NCI-H510A treated with DMSO at 0.1 percent for 48 hours (cell line): ENCODE measurements at places on chromosomes 2 and 18.

- DNase-seq: no peak
Measured at GRCh38 chr2:46793423-46794416, 121.9 kb downstream of the MCFD2 start.

- DNase-seq: no peak
Measured at GRCh38 chr18:27226556-27227075, 41.5 kb upstream of the CHST9 start.

DNA sequence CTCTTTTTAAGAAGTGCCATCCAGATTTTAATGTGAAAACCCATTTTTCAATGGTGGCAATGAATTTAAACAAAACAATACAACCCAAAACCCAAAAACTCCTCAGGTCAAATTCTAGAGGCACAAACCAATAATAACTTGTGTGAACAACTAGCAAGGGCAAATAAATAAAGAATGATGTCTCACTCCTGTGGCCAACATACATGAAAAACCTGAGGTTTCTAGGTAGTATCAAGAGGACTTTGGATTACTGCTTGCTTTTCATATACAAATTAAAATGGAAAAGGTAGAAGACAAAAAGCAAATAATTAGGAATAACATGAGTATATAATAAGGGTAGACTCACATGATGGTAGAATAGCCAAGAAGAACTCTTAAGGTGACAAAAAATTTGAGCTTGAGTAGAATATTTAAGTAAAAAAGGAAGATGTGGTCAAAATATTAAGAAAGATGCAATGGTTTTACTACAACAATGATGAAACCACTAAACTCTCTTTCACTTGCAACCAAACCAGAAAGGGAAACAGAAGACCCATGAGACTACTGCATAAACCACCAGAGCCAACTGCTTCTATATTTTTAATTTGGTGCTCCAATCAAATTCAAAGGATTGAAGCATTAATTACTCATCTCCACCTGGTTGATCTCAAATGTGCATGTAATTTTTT lies 53.5 kb downstream of the DARS1 start:
- no peak for DNase-seq

DNA sequence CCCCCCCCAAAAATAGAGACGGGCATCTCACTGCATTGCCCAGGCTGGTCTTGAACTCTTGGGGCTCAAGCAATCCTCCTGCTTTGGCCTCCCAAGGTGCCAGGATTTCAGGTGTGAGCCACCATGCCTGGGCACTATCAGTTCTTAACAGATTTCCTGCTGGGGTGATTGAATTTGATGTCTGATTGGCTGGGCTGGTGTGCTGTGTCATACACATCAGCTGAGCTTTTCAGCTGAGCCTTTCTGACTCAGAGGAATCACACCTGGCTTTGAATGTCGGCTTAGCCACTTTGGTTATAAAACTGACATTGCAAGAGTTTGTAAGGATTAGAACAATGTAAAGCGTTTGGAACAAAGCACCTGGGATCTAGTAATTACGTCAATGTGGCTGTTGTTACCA lies 18.9 kb downstream of the NCAPH start:
- no peak for DNase-seq

DNA sequence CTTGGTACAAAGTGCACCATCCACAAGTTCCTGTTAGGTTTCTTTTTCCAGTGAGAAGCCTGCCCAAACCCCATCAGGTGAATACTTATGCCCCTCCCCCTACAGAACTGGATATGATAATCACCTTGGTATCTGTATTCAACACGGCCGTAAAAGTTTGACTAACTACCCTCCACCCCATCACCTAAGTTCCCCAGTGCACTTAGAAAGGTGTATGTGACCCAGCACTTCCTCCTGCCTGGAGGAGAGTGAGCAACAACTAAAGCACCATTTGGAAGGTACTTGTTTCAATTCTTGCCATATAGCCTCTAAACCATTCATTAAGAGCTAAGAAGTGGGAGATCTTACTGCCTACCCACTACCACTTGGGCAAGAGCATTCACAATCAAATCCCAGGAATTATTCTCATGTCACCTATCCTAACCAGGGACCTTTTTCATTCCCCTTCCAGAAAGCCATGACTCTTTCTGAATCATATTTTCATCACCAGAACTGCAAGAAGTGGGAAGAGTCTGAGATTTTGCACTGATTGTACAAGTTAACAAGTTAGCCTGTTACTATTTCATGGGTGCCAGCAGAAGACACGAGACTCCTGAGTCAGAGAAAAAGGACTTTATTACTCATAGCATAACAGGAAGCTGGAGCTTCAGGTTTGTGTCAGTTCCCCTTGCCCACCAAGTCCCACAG lies 53.5 kb upstream of the NDUFV2 start:
- no peak for DNase-seq

- DNase-seq: no peak
Measured at GRCh38 chr2:128492966-128493811, 174.5 kb upstream of the HS6ST1 start.

DNA sequence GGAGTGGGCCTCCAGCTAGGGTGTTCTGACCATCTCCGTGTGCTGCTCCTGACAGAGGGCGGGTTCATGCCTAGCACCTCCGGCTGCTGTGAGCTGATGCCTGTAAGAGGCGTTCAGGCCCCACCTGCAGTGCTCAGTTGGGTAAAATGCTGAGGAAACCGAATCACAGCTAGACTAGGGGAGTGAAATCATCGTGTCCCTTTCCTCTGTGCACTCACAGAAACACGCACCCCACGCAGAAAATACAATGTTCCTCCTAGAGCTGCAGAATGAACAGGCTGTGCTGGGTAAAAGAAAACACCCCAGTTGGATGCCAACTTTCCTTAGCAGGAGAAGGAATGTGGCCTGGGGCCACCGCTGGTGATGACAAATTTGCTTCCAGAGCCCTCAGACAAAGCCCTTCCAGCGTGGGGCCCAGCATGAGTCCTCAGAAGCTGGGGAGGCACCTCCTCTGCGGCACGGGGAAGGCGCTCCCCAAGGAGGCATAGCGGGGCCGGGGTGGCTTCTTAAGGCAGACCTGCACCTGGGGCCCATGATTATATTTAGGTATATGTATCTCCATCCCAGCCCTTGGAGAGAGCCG lies 16.3 kb upstream of the ARHGEF4 start:
- peak; percentile 44 for DNase-seq

DNA sequence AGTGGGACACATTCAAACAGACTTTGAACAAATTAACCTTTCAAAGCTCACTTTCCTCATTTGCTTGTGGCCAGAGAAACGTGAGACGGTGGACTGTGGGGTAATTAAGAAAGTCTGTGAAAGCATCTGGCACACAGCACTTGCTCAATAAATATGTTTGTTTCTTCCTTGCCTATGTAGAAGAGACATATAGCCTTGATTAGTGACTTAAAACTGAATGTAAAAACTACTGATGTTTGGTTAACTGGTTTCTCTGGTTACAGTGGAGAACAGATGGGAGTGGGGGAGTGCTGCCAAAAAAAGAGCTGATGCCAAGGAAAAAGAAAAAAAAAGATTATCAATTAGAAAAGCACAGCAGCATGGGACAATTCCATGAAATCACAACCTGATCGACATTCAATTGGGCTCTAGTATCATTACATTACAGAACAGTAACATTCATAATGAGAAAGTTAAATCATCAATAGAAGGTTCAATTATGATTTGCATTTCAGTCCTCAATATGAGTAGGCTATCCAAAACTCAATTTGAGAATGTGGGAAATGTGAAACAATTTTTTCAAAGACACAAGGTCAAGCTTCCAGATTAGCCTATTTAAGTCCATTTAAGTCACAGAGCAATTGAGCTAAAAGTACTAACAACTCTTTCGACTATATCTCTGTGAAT lies 14.7 kb downstream of the CUL3 start:
- no peak for DNase-seq

DNA sequence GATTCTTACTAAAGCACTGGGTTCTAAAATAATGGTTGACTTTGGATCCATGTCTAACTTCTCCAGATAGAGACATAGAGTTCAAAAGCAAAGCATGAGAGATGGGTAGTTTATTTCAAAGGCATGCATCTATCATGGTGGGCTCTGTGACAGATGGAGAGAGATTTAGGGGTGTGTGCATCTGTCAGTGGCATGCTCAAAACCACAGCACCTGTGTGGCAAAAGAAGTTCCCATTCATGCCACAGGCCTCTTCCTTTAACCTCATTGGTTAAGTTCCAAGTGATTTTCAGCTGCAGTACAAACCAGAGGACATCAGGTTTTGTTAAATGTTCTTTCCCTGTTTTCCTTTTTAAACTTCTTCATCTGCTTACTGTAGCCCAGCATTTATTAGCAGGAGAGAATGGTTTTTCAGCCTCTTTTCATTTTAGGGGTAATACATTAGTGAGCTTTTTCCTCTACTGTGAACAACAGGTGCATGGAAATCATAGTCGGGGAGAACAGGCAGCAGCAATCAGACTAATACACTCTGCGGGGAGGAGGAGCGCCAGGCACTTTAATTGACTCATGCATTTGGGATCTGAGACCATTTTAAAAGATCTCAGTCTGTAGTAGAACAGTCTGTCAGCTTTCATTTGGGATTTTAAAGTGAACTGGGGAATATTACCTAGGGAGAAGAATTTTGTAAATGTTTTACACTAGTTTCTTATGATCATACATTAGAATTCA lies 52.4 kb upstream of the UPP2 start:
- DNase-seq: no peak

DNA sequence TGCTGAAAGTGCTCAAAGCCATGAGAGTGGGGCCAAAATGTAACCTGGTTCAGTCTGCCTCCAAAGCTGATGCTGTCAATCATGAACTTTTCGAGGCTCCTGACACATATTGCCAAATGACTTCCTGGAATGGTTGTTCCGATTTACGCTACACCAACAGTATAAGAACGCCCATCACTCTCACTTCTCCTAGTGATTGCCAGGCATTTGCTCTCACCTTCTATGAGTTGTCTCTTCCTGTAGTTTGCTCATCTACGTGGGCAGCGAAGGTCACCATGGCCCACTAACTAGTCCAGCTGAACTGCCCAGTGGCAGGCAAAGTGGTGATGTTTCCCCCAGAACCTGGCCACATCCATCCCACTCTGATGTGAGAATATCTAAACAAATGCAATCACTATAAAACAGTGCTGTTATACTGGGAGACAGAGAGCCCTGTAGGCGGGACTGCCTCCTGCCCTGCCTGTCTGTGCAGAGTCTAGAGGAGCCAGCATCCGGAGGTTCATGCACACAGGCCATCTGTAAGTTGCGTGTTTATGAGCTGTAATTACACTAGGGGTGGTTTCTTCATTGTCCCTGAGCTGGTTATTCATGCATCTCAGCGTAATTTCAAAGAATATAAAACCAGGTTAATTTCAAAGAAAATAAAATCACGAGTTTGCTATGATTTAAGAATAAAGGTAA lies 8.8 kb upstream of the CABLES1 start:
- DNase-seq: no peak

DNA sequence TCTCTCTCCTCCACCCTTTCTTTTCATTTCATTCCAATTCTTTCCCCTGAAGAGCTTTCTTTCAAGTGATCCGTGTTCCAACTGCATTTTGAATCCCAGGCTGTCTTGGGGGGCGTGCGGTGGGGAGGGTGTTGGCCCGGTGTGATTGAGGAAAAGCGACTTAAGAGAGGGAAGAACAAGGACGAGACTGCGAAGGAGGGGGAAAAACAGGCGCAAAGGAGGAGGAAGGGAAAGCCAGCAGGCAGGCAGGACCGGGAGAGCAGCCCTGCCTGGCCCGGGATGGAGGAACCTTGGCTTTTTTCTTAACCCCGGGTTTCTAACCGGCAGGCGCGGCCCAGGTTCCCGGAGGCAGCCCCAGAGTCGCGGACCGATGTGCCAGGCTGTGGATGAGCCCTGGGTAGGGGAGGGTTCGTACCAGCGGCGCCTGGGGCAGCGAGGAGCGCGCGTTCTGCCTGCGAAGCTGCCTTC lies 1.3 kb downstream of the ADCYAP1 start:
- DNase-seq: no peak

GRCh38 chr2:37459095-37459981 lies 114.9 kb downstream of the QPCT start:
- DNase-seq: no peak

DNA sequence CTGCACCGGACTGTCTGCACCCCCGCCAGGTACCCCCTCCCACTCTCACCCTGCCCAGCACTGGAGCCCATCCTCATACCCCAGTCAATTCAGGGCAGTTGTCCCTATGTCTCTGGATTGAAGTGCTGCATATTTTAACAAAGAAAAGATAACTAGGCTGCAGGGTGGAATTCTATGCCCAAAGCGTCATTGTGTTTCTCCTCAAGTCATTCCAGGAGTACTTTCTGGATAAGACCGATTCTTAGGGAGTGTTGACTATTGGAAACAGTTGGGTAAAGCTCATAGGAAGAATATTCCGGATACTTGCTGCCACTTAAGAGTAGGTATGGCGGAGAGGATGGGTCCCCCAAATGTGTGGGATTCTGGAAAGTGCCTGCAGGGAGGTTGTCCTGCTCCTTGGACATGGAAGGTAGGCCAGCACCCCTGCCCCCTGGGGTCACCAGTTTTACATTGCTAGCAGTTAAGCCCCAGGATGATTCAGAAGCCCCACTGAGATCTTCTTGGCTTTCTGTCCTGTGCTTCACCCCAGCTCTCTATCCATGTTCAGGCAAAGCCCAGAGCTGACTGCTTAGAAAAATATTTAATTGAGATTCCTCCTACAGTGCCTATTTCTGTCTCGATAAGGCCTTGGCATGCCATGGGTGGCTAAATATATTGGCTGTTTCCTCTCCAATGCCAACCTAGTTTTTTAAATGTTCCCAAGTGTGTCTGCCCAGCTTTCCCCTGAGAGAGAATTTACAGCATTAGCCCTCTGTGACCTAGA lies 48.2 kb downstream of the RPL37A start:
- DNase-seq: no peak

DNA sequence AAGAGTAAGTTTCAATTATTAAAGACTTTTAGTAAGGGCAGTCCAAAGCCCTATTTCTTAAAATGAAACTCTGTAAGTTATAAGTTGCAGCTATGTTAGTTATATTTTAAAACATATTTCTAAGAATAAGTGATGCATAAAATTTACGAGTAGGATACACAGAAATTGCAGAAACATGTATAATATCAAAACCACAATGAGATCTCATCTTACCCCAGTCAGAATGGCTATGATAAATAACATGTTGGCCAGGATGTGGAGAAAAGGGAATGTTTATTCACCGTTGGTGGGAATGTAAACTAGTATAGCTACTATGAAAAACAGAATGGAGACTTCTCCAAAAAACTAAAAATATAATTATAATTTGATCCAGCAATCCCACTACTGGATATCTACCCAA lies 201.2 kb downstream of the CBLN2 start:
- DNase-seq: no peak
